Stimulated activated CD4-positive, alpha-beta T cell treated with anti-CD3 and anti-CD28 coated beads, Interleukin-4, amount 100 ng/mL, for 24 hours (primary cell): ENCODE measurements at places on chromosomes 11 and 22.
A peak's percentile ranks its signal among the peaks of the same experiment; 100 is the strongest.

- DNase-seq, result no peak
Measured at GRCh38 chr11:68160100-68160695, 39.0 kb upstream of the CHKA start.

GRCh38 chr22:37416827-37417226 is 10.5 kb downstream of the ELFN2 start:
- no peak for DNase-seq

DNA sequence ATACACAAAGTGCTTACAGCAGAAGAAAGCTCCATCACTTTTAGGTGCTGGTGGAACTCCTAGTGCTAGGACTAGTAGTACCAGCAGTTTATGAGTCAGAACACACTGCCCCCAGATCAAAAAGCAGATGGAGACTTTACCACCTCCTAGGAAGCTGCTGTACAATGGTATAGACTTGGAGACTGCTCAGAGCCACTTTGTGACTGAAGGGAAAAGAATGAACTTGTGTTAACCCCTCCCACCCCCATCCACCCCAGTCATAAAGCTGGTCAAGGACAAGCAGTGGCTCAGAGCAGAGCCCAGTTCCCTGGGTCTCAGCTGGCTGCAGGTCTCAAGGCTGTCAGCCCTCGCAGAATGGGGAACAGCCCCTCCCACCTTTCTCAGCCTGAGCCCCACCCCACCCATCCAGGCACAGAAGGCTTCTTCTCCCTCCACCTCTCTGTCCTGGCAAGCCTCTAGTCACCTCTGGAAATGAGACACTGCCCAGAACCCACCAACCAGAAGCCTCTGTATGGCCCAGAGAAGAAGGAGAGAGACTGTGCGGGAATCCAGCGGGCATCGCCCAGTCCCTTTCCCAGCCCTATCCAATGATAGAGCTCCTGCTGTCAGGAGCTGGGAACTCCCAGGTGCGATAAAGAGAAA is 23.8 kb downstream of the PACSIN2 start:
- DNase-seq, result no peak

DNA sequence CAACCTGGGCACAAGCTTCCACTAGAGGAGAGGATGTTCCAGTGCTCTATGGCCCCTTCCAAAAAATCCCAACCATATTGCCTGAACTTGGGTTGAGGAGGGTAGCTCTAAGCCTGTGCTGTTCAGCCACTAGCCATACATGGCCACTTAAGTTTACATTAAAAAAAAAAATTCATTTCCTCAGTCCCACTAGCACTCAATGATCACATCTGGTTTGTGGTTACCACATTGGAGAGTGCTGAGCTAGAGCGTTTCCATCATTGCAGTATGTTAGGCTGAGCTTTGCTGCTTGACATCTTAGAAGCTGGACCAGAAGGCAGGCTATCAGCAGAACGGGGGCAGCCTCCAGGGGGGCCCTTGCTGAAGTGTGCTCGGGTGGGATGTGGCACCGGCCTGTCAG is 43.5 kb upstream of the CYP2D6 start:
- no peak for DNase-seq

GRCh38 chr11:104645261-104646222 is 252.7 kb downstream of the CASP12 start:
- DNase-seq, result no peak

DNA sequence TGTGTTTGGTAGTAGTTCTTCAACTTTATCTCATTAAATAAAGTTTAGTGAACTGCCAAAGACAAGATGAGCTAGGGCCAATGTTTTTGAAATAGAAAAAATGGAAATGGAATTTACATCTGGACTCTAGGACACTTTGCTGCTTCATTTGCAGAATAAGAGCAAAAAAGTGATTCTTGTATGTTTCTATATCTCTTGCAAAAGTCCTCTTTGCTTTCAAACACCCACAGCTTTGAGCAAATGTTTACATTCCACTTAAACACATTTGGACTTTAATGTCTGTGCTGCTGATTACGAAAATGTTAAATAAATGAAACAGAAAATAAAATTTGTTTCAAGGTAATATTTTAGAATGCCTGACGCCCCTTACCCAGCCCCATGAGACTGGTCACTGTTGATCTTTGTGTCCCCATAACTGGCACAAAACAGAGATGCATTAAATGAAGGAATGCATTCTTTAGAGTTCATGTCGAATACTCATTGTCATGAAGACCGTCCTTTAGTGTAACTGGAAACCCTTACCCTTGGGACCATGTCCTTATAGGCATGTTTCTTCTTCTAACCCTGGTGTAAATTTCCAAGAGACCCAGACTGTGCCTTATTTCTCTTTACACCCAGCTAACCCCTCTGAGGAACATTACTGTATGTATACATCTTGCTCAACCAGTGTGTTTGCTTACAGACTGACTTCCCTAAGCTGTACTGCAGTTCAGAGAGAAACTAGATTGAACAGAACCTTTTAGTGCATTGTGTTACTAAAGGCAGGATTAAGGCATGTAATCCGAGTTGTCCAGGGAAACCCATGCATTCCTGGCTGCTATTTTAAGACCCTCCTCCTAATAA is 199.7 kb downstream of the NAV2 start:
- DNase-seq, result no peak

DNA sequence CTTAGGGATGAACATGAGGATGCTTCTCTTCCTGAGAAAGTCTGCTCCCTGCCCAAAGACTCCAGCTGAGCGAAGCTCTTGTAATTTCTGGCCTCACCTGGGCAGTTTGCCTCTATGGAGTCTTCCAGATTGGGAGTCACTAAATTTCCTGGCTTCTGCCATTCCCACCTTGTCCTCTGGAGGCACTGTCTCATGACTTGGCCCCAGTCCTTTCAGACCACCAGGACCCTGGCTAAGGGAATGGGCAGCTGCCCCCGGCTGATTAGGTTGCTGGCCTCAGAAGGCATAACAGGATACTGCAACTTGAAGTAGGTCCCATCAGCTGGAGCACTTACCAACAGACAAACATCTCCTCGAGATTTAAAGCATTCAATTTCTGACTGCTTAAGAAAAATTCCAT is 128.1 kb upstream of the SPON1 start:
- no peak for DNase-seq

DNA sequence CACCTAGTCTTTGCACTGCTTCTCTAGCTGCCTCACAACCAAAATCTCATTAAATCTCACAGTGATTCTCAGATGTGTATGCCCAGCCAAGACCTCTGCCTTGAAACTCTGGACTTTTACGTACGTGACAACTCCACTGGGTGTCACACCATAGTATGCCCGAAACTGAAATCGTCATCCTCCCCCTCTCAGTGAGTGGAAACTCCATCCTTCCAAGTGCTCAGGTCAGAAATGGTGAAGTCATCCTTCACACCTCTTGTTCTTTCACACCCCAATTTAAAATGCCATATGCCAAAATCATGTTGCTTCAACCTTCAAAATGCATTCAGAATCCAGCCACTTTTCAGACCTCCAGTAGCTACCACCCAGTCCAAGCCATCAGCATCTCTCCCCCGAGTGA is 42.5 kb downstream of the SFI1 start:
- DNase-seq, result peak; percentile 49

GRCh38 chr11:17152306-17152705 is 55.5 kb downstream of the PIK3C2A start:
- DNase-seq, result no peak
